ENCODE measurements at places on chromosomes 13 and 19. TPM values are rescaled to one million over a fixed set of nuclear protein-coding genes. Genes with fewer than 3 reads are reported as not detected.

DNA sequence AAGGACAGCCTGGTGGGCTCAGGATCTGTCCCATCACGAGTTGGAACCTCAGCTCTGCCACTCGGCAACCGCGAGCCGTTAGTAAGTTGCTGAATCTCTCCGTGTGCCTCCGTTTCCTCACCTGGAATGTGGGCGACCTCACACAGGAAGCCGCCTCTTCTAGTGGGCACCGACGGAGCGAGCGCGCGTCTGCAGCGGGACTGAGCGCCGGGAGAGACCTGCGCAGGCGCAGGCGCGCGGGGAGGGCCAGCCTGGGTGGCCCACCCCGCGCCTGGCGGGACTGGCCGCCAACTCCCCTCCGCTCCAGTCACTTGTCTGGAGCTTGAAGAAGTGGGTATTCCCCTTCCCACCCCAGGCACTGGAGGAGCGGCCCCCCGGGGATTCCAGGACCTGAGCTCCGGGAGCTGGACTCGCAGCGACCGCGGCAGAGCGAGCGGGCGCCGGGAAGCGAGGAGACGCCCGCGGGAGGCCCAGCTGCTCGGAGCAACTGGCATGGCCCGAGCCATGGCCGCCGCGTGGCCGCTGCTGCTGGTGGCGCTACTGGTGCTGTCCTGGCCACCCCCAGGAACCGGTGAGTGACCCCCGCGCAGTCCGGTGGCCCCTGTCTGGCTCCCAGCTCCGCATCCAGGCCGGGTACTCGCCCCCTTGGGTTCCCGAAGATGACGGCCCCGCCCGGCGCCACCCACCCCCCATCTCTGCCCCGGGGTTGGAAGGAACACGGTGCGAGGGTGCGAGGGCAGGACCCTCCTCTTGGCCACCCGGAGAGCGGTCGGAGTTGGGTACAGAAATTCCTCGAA lies at the start of gene PVR:
PVR (plus strand) TSS at position 306 of the 797 bp plus-strand sequence; CDS start at position 493, 187 bp downstream.
- peak; percentile 91 for DNase-seq

- DNase-seq, result no peak
These were observed 128.3 kb downstream of the LMO7 start for GRCh38 chr13:75764251-75764925.

DNA sequence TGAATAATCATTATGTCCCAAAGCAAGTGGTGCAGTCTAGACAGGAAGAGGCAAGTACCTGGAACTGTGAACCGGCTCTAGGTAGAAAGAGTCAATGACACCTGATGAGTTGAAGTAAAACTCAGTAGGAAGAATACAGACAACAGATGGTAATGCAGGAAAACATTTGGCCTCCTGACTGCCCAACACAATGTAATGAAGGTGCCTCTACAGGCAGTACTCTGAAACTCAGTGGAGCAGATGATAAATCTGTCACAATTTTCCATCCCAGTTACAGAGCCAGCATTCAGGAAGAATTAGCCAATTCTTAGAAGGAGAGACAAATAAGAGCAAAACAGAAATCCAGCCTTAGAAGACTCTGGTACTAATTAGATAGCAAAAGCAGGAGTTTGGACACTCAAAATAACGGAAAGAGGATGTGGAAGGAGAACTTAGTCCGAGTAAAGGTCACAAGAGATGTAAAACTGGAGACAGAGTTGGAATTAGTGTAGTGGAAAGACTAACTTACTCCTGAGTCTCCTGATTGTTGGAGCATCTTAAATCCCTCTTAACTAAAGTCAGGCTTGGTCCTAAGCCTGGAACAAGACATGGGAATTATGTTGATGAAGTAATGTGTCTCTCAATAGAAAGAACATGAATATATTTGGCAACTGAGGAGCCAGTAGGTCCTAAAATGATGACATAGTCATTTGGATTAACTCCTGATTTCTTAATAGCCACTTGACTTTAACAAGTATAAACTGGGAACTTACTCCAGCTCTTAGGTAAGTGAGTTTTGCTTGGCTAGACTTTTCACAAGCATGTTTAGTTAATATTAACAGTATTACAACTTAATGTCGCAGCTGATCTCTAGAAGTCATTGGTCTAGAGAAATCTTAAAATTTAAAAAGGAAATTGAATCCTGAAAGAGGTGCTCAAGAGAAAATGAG lies 457.3 kb upstream of the MIR17HG start:
- DNase-seq, result no peak

GRCh38 chr13:52348071-52348470 lies 57.9 kb downstream of the THSD1 start:
- no peak for DNase-seq

PSG3 gene
- not detected for total RNA-seq

NKPD1 gene
- total RNA-seq, result not detected

Measured in stomach (tissue), 19 donors.